ENCODE measurements at places on chromosomes 13 and 19.

- no peak for DNase-seq
Measured at GRCh38 chr13:114135731-114136171, 3.3 kb upstream of the RASA3 start.

- DNase-seq, result no peak
Measured at GRCh38 chr19:47111682-47112165, 1.9 kb downstream of the ZC3H4 start.

- no peak for DNase-seq
Measured at GRCh38 chr13:46126552-46127357, 21.9 kb upstream of the CPB2 start.

DNA sequence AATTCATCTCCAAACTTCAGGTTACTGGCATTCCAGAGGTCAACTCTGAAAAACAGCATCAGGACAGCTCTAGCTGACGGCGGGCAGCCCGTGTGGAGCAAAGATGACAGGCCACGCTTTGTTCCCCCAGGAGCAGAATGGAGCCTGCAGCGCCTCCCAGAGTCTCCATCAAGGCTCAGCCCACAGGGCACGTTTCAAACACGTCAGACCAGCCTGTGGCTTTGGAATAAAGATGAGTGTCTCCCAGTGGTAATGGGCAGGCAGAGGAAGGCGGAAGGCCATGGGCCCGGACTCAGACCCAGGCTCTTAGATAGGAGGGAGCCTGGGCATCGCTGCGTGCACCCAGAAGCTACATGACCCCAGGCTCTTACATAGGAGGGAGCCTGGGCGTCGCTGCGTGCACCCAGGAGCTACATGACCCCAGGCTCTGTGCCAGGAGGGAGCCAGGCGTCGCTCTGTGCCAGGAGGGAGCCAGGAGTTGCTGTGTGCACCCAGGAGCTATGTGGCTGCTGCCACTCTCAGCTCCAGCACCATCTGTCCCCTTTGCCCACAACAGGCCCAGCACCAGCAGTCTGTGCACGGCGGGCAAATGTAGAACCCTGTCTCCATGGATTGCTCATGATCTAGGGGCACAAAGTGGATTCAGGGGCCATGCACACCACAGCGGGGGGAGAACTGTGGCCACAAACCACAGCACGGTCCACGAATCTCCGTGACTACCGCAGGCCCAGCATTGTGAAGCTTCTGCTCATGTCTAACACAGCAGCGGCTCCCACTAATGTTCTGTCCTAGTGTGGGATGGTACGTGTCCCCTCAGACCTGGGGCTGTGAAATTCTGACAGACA, 47.8 kb upstream of the C13orf46 start:
- no peak for DNase-seq

GRCh38 chr19:45118106-45118505, 25.1 kb downstream of the PPP1R37 start:
- no peak for DNase-seq

- DNase-seq, result no peak
Measured at GRCh38 chr19:4583961-4584669, 24.6 kb upstream of the SEMA6B start.

GRCh38 chr13:69180034-69180433, 927.6 kb upstream of the ATXN8OS start:
- no peak for DNase-seq

- no peak for DNase-seq
Measured at GRCh38 chr13:99985886-99986527, 4.4 kb downstream of the ZIC2 start.

DNA sequence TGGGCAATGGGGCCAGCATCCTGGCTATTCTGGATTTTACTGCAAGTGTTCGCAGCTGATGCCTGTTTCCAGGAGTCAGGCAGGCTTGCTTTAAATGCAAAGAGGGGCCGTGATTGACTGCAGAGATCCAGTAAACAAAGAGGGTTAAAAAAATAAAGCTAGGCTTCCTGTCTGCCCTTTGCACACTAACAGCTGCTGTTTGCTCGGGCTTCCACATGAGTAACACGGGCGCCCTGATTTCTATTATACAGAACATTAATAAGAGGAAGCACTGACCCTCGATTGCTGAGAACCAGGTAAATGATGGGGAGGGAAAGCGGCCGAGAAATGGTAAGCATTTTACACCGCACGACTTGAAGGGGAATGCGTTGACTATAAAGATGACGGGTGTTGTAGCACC, 254.2 kb upstream of the ZNF507 start:
- no peak for DNase-seq

DNA sequence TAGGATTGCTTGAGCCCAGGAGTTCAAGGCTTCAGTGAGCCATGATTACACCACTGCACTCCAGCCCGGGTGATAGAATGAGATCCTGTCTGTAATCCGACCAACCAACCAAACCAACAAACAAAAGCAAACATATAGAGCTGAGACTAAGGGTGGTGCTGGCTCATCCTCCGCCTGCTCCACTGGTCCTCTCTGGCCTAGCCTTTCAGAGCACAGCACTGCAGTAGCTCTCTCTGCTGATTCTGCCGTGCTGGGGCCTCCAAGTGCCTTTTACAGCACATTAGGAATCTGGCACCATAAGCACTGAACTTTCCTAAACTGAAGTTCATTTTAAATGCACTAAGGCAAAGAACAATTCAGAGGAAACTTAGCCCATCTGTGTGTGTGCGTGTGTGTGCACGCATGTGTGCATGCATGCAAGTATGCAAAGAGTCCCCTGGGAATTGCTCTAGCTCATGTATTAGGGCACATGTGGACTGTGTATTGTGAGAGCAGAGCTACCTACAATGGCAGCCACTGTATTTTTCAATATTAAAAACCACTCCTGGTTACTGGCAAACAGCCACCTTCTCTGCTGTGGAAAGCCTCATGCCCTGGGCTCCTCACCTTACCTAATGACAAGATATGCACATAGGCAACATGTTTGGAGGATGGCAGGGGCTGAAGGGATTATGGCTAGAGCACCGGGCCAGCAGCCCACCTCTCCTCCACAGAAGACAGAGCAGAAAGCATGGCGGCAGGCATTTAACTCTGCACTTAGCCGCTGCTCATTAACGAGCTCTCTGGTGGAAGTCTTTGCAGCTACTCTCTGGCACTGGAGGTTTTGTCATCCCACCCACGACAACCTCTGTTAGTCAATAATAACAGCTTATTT, 223.1 kb upstream of the TSHZ3 start:
- peak; percentile 23 for DNase-seq

DNA sequence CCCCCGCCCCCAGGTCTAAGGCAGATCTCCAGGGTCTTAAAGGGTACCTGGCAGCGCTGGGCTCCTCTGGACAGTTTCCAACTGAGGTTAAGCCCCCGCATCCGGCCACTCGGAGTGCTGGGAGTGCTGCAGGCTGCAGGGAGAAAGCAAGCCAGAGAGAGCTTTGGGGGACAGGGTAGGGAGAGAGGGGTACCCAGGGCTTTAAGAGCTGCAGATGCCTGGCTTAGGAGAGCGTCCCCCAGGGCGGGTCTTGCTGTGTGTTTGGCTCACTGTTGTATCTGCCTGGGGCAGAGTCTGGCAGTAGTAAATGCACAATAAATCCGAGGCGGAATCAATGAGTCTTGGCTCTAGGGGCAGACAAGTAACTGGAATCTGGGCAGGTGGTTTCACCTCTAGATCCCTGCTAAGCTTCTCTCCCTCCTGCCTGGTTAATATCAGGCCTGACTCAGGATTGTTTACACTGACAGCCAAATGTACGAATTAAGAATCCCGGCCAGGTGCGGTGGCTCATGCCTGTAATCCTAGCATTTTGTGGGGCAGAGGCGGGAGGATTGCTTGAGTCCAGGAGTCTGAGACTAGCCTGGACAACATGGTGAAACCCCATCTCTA, 798 bp upstream of the COX6B2 start:
- no peak for DNase-seq

- DNase-seq, result no peak
Measured at GRCh38 chr13:59111751-59112171, 1052.0 kb downstream of the DIAPH3 start.

- DNase-seq, result no peak
Measured at GRCh38 chr13:75929076-75929475, 292.9 kb downstream of the LMO7 start.

GRCh38 chr19:18257503-18258470, 16.5 kb downstream of the IQCN start:
- DNase-seq, result no peak

- DNase-seq, result no peak
Measured at GRCh38 chr13:113666951-113667701, at the start of gene GRK1. Gene GRK1, plus strand, starts transcription at chr13:113667219. Its CDS starts 168 bp downstream, at chr13:113667387.

- no peak for DNase-seq
Measured at GRCh38 chr13:42821437-42821836, 40.1 kb downstream of the FAM216B start.

- no peak for DNase-seq
Measured at GRCh38 chr19:42151782-42152684, 19.8 kb upstream of the POU2F2 start.

GRCh38 chr13:25657157-25657556, 285.4 kb downstream of the ATP8A2 start:
- no peak for DNase-seq

DNA sequence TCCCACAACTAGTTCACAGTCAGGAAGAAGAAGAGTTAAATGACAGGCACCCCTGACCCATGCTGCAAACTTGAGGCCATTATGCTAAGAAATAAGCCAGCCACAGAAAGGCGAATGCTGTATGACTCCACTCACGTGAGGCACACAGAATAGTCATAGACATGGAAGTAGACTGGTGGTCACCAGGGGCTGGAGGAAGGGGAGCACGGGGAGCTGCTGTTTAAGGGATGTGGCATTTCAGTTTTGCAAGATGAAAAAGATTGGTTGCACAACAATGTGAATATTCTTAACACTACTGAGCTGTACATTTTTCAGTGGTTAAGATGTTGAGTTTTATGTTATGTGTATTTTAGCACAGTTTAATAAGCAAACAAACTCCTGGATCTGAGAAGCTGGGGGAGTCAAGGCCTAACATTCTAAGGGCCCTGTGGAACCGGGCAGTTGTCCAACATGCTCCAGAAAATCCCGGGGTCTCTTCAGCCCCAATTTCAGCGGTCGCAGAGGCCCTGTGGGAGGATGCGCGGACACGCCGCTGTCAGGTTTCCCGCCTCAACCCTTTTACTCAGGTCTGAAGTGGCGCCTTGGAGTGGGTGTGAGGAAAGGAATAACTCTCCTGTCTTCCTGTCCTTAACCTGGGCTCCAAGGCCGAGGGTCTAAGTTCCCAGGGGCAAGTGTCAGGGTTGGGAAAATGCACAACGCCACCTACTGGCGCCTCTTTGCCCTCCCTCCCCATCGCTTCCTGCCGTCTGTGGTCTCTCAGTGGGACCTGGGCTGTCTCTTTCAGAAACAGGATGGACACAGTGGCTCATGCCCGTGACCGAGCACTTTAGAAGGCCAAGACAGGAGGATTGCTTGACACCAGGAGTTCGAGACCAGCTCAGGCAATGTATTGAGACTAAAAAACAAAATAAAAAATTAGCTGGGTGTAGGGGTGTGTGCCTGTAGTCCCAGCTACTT, 4.4 kb upstream of the TMEM272 start:
- DNase-seq, result no peak

DNA sequence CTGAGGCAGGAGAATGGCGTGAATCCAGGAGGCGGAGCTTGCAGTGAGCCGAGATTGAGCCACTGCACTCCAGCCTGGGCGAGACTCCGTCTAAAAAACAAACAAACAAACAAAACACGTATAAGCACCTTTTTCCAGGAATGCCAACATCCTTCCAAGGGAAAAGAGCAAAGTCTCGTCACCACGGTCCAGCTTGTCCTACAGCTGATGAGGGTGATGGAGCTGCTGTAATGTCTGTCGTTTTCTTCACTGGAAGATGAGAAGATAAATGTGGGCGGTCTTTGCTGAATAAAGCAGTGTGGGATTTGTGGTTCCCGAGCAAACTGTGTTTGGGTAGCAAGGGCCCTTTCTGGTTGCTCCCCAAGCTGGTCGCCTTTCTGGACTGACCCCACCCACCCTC, 166.6 kb downstream of the PTPRS start:
- no peak for DNase-seq

DNA sequence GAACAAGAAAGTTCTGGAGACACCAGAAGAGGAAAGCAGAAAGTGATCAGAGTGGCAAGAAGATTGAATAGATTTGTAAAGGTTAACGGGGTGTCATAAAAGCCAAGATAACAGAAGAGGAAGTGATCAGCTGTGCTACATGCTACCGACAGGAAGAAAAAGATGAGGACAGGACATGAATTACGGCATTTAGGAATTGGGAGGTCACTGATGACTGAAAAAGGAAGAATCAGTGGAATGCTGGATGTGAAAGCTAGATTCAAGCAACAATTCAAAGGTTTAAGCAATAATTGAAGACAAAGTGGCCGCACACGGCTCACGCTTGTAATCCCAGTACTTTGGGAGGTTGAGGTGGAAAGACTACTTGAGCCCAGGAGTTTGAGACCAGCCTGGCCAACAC, 15.1 kb downstream of the ZNF160 start:
- DNase-seq, result no peak

DNA sequence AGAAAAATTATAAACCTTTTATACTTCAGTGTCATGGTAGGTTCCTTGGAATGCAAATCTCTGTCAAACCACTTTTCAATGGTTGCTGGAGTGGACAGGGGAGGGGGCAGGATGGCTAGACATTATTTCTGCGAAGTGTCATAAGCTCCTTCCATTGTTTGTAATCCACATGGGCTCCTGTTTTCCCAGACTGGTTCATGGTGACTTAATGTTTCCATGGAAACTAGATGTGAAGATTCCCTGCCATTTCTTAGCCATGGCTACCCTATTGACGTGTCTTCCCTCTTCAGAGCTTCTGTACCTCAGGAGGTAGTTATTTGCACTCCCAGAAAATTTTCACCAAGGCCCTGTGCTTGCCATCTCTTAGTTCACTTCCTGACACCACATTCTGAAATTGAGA, 95.3 kb downstream of the UFM1 start:
- DNase-seq, result no peak

GRCh38 chr19:13783565-13784500, 9.6 kb downstream of the C19orf53 start:
- DNase-seq, result no peak

DNA sequence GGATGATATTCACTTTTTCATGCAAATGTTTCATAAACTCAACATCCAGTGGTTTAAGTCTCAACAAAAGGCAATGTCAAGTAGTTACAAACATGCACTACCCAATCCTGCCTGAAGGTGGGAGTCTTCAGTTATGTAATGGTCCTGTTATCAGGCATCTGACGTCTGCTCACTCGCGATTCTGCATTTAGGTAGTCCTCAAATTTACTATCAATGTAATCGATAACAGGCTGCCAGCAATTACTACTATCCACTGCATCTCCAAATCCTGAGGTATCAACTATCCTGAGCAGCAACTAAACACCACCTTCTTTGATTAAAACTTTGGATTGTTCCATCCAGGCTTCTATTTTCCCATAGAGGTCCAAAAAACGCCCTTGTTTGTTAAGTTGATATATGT, 51.2 kb downstream of the NLRP12 start:
- DNase-seq, result peak; percentile 65

DNA sequence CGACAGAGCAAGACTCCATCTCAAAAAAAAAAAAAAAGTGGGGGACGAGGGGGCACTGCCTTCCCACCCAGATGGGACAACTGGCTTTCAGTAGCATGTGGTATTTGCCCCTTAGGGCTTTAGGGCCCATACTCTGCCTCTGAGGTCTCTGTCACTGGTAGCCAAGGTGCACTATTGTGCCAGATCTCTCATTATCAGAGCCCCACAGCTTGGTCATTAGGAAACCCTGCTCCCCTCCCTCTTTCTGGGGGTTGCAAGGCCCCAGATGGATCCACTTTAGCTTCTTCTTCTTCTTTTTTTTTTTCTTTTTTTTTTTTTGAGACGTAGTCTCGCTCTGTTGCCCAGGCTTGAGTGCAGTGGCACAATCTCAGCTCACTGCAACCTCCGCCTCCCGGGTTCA, 11.2 kb upstream of the ZNF358 start:
- no peak for DNase-seq
